ENCODE measurements at places on chromosomes 4 and X.

DNA sequence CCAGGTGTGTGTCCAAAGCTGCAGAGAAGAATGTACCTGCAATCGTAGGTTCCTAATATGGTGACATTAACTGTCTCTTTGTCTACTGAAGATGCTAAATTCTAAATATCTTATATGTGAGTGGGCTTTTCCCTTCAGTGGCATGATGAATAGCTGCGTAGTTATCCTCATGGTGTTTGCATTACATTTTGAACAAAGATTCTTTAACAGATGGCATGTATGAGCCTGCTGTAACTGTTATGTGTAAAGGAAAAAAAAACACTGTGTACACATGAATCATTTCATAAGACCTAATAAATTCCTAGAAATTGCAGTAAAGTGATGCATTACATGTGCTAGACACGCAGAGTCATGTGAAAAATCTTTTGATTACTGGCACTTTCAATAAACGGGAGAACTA lies 288.0 kb downstream of the SH2D1A start:
- no peak for DNase-seq

- DNase-seq: no peak
Observed at GRCh38 chr4:21848021-21848420, 100.6 kb downstream of the KCNIP4 start.

DNA sequence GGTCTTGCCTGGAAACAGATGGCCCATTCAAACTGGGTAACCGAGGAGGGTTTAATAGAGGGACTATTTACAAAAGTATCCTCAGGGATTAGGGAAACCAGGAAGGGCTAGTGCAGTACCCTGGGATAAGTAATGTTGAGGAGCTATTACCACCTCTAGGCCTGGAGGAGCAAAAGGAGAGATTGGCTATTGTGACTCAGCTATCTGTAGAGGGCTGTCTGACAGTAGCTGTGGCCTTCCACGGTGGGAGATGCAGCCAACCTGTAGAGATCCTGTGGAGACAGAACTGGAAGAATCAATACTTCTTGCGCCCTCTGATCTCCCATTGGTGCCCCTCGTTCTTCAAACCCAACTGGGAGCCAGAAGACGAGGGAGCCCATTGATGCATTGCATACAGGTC lies 34.1 kb upstream of the RPS6KA3 start:
- no peak for DNase-seq

GRCh38 chr4:128974136-128974581 lies 119.2 kb downstream of the SCLT1 start:
- peak; percentile 13 for DNase-seq

DNA sequence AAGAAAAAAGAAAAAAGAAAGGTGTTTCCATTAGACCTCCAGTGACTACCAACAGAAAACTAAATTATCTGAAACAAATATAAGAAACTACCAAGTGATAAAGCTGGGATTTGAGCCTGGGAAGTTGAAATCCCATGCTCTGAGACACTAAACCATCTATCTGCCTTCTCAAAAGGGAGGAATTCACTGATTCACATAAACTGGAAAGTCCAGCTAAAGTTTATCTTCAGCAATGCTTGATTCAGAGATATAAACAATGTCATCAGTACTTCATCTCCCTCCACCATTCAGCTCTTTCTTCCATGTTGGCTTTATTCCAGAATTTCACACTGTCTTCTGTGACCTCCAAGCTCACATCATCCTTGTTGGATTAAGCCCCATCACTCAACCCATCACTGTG lies 96.3 kb downstream of the IQCM start:
- DNase-seq: no peak

DNA sequence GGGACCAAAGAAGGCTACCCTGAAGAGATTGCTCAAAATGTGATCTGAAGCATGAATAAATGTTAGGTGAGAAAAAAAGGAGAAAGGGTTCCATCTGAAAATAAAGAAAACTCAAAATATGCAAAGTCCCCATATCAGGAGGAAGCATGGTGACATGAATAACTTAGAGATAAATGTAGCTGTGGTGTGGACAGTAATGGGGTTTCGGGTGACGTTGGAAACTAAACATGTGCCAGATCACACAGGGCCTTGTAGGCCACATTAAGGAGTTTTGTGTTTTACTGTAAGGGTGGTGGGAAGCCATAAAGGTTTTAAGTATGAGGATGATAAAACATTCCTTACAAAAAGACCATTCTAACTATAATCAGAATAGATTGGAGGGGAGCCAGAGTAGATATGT lies 40.3 kb upstream of the ACSL4 start:
- DNase-seq: no peak

DNA sequence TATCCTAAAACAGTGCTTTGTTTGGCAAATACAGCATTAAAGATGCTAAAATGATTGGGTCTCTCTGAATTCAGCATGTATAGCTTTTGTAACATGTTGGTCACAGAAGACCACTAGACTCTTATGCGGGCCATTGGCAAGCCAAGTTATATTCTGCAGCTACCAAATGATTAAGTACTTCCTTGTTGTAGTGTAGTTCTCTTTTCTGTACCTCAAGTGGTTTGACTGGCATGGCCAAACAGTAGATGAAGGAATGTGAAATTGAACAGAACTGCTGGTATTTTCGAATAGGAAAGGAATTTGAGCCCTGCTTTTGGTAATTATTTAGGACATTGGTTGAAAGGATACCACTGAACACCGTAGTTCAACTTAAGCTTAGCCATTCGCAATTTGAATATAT lies 193.9 kb upstream of the GPC4 start:
- no peak for DNase-seq

DNA sequence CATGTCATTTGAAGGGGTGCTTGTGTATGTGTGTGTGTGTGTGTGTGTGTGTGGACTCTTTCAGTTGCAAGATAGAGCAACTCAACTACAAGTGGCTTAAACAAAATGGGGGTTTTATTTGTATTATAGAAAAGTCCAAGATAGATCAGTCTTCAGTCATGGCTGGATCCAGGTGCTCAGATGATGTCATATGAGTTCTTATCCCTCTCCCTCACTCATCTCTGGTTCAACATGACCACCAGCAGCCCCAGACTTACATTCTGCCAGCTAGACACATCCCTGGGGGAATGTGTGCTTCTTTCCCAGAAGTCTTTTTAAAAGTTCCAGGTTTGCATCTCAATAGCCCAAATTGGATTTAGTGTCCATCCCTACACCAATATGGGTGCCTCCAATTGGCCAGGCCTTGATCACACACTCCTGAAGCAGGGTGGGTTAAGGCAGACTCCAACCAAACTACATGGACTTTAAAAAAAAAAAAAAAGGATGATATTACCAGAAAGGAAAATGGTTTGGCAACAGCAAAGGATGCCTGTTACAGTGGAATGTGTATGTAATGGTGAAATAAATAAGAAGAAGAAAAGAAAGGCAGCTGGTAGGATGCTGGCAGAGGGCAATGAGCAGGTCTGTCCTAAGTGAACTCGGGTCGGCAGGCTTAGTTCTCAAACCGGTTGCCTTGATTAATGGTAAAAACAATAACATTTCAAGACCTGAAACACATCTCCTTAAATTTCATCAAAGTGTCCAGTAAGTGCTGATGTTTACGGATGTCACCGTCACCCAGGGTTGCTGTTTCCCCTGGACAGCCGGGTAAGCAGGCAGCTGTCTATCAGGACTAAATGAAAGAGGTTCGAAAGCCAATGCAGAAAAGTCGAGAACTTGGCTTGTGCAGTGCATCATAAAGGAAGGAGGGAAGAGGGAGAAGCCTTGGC lies 107.7 kb downstream of the SMIM20 start:
- DNase-seq: no peak

DNA sequence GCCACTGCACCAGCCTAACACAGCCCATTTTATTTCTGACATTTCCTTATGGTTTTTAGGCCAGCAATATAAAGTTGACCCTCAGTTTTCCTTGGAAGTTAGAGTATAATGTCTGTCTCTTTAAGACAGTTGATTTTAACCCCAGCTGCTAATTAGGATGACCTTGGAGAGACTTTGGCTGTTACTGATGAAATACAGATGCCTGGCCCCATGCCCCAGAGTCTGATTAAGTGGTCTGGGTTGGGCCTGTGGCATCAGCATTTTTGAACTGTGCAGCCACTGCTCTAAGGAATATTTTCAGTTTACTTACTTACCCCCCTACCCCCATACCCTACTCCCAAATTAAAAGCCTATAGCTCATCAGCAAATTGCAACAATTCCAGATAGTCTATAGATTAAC lies 85.8 kb downstream of the DCLK2 start:
- no peak for DNase-seq

GRCh38 chr4:20987191-20987590 lies 286.9 kb downstream of the PACRGL start:
- no peak for DNase-seq

- DNase-seq: no peak
Observed at GRCh38 chr4:101191302-101192098, 155.8 kb downstream of the PPP3CA start.

- no peak for DNase-seq
Observed at GRCh38 chr4:94115687-94116086, 92.0 kb upstream of the SMARCAD1 start.

DNA sequence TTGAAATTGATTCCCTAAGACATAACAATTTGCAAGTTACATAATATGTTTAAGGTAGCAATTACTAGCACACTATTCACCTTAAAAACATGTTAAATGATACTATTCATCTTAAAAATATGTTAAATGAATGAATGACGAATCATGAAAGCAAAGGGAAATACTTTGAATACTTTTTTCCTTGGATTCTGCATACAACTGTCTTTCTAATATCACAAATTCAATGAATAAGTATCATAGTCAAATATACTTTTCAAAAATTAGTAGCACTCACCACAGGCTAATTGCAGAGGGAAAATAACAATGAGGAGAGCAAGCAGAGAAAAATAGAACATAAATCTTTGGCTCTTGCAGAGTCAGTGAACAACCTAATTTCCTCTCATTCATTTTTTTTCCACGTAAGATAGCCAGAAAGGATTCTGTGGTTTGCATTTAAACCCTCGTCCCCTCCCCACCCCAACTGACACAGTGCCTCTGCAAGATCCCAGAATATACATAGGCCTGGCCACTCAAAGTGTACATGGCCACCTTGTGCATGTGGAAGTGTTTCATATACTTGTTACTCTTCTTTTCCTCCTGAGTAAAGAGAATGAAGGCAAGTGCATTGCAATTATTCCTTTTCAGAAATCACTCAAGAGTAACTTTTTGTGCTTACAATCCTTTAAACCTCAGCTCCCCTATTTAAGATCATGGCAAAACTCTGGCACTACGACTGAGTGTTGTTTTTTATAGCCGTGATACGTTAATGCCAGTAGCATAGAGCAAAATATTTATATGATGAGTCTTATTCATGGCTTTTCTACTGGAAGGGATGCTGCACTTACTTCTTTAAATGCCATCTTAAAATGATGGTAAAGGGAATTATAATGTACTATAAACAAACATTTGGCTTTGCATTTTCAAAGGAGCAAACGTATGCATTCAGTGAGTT lies 236.4 kb downstream of the PDGFC start:
- DNase-seq: no peak

All from fibroblast of skin of left biceps (primary cell).